GF-D8 (cell line): ENCODE measurements at places on chromosomes 13 and 19.
A peak's percentile ranks its signal among the peaks of the same experiment; 100 is the strongest.

DNA sequence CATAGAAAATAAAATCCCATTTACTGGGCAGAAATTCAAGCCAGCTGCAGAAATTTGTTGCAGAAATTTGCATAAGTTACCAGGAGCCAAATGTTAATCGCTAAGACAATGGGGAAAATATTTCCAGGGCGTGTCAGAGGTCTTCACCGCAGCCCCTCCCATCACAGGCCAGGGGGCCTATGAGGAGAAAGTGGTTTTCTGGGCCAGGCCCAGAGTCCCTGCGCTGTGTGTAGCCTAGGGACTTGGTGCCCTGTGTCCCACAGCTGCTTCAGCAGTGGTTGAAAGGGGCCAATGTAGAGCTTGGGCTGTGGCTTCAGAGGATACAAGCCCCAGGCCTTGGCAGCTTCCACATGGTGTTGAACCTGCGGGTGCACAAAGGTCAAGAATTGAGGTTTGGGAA lies 278.9 kb upstream of the PCDH9 start:
- no peak for DNase-seq

DNA sequence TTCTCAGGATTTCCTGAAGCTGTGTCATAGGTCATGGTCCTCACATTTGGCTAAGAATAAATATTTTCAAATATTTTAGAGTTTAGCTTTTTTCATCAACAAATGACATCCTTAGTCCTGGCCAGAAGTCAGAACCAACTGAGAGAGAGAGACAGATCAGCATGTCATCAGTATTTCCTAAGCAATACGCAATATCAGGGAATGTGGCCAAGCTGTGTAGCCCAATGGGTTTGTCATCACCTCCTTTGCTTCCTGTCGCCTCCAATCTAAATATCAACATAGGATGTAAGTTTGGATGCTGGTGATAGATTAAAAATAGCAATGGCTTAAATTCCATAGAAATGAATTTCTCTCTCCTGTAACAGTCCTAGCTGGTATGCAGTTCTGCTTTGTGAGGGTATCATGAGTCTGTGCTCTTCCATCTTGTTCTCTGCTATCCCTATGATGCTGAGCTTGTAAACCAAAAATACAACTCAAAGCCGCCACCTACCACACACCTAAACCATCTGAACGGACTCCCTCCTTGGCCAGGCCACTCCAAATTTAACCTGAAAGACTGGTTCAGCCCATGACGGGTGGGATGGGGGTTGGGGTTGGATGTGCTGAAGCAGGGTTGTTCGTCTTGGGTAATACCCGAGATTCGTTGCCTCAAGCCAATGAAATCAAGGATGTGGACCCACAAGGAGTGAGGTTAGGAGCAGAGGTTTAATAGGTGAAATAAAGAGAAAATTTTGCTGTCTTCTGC lies 10.0 kb upstream of the IGSF23 start:
- DNase-seq, result no peak

GRCh38 chr13:77919246-77919920 lies 752 bp upstream of the EDNRB start:
- no peak for DNase-seq

DNA sequence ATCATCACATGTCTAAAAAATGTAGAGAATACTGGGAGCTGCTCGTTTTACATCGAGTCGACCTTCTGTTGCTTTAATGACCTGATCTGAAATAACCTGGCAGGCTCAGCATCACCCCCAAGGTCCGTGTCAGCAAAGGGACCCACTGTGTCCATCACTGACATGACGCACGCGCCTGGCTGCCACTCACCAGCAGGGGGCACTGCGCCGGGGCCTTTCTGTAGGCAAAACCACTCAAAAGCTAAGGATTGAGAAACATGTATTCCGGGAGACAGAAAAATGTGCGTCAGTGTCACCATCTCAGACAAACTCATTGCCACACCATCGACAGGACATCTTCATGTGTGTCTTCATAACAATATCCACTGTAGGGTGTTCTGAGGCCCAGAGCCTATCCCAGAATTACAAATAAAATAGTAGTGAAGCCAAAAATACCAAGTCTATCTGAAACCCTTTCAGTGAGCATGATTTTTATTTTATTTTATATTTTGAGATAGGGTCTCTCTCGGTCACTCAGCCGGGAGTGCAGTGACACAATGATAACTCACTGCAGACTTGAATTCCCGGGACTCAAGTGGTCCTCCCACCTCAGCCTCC lies 130.3 kb upstream of the LSM14A start:
- peak; percentile 10 for DNase-seq

DNA sequence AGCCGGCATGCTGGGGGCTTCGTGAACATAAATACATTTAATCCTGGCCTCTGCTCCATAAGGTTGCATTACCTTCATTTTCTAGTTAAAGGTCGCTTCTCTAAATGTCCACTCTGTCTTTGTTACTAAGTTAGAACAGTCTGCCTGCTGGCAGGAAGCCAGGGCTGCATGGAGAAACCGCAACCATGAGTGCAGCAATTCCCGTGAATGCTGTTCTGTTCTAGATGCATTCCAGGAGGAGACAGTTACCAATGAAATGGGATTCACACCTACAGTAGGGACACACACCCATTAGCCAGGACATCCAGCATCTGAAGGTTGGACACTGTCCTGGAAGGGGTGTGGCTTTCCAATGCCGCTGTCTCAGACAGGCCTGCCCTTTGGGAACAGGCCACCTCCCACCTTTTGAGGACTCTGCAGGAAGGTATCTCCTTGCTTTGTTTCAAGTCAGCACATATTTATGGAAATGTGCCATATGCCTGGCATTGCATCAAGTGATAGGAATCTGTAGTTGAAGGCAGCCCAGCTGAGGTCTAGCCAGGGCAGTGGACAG lies 129.7 kb downstream of the SLC7A1 start:
- no peak for DNase-seq

DNA sequence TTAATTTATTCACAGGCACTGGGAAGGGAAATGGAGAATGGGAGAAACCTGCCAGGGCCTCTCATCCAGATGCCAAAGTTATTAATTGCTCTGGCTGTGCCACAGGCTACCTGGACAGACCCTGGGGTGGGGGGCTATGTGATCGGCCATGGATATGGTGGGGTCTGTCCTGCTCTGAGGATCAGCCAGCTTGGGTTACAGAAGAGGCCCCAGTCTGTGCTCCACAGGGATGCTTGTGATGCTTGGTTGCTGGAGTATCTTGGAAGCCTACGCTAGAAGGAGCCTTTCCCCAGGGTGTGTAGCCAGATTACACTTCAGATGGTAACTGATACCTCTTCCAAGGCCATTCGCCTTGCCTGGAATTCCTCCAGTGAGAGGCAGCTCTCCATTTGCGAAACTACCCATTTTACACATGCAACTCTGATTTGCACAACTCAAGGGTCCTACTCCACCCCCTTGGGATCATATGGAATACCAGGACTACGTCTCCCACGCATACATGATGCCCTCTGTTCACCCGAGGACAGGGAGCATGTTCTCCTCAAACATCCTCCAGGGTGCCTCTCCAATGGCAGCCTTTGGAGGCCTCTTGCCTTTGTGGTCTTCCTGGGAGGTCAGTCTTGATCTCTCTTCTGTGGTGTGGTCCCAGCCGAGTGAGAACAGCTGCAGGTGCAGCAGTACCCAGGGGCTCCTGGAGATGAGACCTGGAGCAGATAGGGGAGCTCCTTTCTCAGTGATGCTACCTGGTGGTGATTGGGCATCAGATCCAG lies 186.6 kb upstream of the TSHZ3 start:
- no peak for DNase-seq

GRCh38 chr13:112907871-112908331 lies 61.1 kb upstream of the MCF2L start:
- no peak for DNase-seq
